Tibial nerve (tissue), 4 donors: ENCODE measurements at places on chromosomes 6 and 20. TPM values are rescaled to one million over a fixed set of nuclear protein-coding genes. Genes with fewer than 3 reads are reported as not detected.

FILIP1 gene
- 16.3 TPM for total RNA-seq

NRSN2 gene
- 20.6 TPM for total RNA-seq

SLC25A27 gene
- total RNA-seq, result 57.8 TPM

TPBG gene
- total RNA-seq, result 13.0 TPM

ABHD12 gene
- 116 TPM for total RNA-seq

HMGCLL1 gene
- total RNA-seq, result 10.8 TPM

FHL5 gene
- total RNA-seq, result 28.3 TPM

MMS22L gene
- total RNA-seq, result 10.9 TPM

DNMT3B gene
- total RNA-seq, result 1.5 TPM

- H3K27me3 ChIP-seq, result peaks cover 12% of the 10 kb centered on the region
- no peak for DNase-seq
- H3K4me1 ChIP-seq, result peaks cover 4% of the 10 kb centered on the region
- no peaks in the 10 kb centered on the region for H3K36me3 ChIP-seq
These were observed 39.2 kb downstream of the ZC3H12D start for GRCh38 chr6:149445573-149445972.

DNA sequence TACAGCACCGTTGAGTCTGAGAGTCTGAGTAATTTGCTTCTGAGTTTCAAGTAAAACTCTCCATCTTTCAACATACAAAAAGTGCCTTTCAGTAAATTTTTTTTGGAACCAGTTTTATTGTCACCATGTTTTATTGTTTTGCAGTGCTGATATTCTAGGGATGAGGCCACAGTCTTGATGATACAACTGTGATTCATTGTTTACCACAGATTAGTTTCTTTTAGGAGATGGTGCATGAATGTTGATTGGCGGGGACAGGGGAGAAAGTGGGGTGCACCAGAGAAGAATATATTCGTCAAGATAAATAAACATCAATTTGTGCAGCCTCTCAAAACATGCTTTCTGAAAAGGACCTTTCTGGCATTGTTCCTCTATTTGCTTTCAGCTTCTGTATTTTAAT, 109.0 kb downstream of the MCHR2 start:
- no peaks in the 10 kb centered on the region for H3K36me3 ChIP-seq
- no peaks in the 10 kb centered on the region for H3K4me1 ChIP-seq
- DNase-seq, result no peak
- no peak overlapping the region for H3K4me3 ChIP-seq

- no peak for DNase-seq
- peak overlapping the region; percentile 78 for H3K27ac ChIP-seq
- H3K27me3 ChIP-seq, result no peaks in the 10 kb centered on the region
- H3K4me3 ChIP-seq, result peak overlapping the region; percentile 98
- peaks cover 26% of the 10 kb centered on the region for H3K36me3 ChIP-seq
These were observed 1.4 kb downstream of the PLAGL2 start for GRCh38 chr20:32205843-32206759.

- H3K27ac ChIP-seq, result peak overlapping the region; percentile 72
- no peak overlapping the region for H3K4me3 ChIP-seq
- no peaks in the 10 kb centered on the region for H3K27me3 ChIP-seq
- H3K4me1 ChIP-seq, result no peaks in the 10 kb centered on the region
- DNase-seq, result no peak
These were observed 9.7 kb upstream of the CCR6 start for GRCh38 chr6:167113047-167113754.

DNA sequence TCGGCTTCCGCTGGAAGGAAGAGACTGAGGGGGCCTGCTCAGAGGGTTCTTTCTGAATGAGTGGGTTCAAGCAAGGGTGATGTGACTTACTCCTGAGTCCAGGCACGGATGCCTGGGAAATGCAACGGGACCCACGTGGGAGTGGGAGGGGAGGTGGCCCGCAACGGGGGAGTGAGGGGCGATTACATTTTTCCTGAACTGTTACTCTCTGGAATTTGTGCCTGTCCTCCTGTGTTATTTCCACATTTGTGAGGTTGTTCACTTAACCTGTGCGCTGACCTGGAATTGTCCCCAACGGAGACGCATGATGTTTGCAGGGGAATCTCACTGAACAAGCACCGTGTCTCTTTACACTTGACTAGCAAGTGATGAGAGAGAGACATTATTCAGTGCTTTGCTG, 209.4 kb downstream of the CDH4 start:
- H3K27ac ChIP-seq, result no peak overlapping the region
- H3K4me3 ChIP-seq, result no peak overlapping the region
- H3K27me3 ChIP-seq, result no peaks in the 10 kb centered on the region
- no peaks in the 10 kb centered on the region for H3K36me3 ChIP-seq
- DNase-seq, result no peak

DNA sequence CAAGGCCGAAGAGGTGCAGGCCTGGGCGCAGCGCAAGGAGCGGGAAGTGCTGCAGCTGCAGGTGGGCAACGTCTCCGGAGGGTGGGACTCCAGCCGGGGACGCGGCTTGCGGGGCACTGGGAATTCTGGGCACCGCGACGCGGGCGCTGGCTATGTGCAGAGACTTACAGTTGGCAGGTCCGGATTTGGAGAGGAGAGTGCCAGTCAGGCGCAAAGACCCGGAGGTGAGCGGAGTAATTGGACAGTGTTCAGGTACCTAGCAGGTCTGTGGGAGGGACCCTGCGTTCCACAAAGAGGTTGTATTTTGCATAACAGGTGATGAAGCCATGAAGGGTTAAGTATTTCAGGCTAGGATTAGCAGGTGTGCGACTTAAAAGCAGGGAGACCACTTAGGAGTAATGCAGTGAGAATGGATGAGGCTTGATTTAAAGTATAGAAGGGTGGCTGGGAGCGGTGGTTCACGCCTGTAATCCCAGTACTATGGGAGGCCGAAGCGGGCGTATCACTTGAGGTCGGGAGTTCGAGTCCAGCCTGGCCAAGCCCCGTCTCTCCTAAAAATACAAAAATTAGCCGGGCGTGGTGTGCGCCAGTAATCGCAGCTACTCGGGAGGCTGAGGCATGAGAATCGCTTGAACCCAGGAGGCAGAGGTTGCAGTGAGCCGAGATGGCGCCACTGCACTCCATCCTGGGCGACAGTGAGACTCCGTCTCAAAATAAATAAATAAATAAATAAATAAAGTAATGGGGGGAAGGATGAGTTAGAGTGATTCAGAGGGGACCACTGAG, 1.0 kb downstream of the MRPS26 start:
- peak overlapping the region; percentile 63 for H3K4me3 ChIP-seq
- peaks cover 26% of the 10 kb centered on the region for H3K4me1 ChIP-seq
- peaks cover 35% of the 10 kb centered on the region for H3K36me3 ChIP-seq
- no peaks in the 10 kb centered on the region for H3K27me3 ChIP-seq
- no peak for DNase-seq

DNA sequence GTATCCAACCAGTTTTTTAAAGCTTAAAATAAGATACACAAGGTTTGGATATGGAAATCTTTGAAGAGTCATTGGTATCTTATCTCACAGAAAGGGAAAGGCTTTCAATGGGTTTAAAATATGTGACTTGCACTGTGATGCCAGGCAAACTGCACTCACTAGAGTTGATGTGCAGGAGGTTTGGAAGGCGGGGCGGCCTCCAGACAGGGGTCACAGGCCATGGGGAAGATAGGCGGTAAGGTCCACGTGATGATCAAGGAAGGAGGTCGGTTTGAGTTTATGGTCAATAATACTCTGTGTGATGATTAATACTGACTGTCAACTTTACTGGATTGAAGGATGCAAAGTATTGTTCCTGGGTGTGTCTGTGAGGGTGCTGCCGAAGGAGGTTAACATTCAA, 9.5 kb upstream of the RAMACL start:
- H3K36me3 ChIP-seq, result no peaks in the 10 kb centered on the region
- no peaks in the 10 kb centered on the region for H3K27me3 ChIP-seq
- DNase-seq, result no peak
- H3K4me1 ChIP-seq, result peaks cover 32% of the 10 kb centered on the region
- peak overlapping the region; percentile 38 for H3K27ac ChIP-seq

DNA sequence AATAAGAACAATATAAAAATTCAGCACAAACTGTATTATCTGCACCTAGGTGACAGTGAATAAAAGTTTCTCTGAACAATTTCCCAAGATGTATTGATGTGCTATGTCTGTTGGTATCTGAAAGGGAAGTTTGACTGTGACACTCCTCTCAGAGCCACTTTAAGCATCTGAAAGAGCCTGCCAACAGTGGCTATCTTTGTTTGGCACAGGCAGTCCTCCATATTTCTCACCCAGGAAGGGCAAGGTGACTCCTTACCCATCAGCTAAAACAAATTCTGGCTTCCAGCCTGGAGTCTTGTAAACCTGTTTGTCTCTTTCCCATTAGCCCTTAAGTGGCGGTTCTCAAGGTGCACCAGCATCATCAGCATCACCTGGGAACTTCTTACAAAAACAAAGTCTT, 122.4 kb upstream of the VGLL2 start:
- DNase-seq, result no peak
- H3K4me1 ChIP-seq, result no peaks in the 10 kb centered on the region
- H3K4me3 ChIP-seq, result no peak overlapping the region
- H3K27me3 ChIP-seq, result no peaks in the 10 kb centered on the region

DNA sequence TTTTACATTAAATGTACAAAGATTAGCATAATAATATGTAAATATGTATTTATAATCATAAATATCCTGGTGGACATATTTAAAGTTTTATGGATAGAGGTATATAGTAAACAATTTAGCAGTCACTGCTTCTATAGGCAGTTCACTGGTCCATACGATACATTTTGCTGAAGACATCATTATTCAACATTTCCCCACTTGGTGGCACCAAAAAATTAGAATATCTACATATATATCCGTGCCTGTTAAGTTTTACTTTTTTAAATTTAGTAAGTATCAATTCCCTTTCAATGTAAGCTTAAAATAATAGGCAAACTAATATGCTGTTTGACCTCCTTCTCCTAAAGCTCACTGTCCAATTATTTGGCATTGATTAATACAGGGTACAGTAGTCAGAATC, 64.2 kb downstream of the LMBRD1 start:
- no peak overlapping the region for H3K4me3 ChIP-seq
- no peak overlapping the region for H3K27ac ChIP-seq
- H3K27me3 ChIP-seq, result no peaks in the 10 kb centered on the region
- no peak for DNase-seq
- H3K36me3 ChIP-seq, result no peaks in the 10 kb centered on the region

DNA sequence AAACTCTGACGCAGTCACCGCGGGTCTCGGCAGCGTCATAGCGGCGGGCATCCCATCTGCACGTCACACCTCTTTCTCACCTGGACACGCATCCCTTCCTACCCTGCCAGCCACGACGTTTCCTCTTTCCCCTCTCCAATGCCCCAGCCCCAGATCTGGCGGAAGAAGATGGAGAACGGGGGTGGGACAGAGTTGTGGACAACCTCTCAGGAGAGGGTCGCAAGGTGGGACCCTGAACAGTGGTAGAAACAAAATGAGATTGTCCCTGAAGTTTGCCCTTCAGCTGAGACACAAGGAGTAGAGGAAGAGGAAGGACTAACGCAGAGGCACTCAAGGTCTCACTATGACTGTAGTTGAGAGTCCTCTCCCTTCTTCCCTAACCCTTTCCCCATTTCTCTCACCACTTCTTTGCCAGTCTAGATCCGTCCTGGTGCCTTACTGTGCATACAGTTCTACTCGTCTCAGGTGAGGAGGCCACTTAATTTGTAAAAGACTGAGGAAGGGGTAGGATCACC, 562 bp downstream of the TRIM39 start:
- H3K4me3 ChIP-seq, result peak overlapping the region; percentile 90
- peaks cover 23% of the 10 kb centered on the region for H3K4me1 ChIP-seq
- no peaks in the 10 kb centered on the region for H3K27me3 ChIP-seq
- no peaks in the 10 kb centered on the region for H3K36me3 ChIP-seq

DNA sequence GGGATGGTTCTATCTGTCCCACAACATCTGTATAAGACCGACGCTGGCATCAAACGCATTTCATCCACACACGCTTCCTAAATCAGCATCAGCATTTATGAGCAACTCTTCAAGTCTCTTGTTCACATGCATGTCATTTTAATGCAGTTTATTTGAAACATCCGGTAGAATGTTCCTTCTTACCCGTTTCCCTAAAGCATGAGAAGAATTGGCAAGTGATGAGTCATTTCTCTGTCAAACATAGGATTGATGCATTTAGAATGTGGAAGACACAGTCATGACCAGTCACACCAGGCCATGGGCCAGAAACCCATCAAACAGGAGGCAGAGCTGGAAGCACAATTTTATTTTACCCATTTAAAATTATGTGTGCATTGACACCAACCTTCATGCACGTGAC, 122.8 kb downstream of the UST start:
- no peaks in the 10 kb centered on the region for H3K4me1 ChIP-seq
- H3K27ac ChIP-seq, result no peak overlapping the region
- no peak for DNase-seq
- no peaks in the 10 kb centered on the region for H3K27me3 ChIP-seq
- no peaks in the 10 kb centered on the region for H3K36me3 ChIP-seq
